DMS53 (cell line): ENCODE measurements at places on chromosomes 6 and 20.

DNA sequence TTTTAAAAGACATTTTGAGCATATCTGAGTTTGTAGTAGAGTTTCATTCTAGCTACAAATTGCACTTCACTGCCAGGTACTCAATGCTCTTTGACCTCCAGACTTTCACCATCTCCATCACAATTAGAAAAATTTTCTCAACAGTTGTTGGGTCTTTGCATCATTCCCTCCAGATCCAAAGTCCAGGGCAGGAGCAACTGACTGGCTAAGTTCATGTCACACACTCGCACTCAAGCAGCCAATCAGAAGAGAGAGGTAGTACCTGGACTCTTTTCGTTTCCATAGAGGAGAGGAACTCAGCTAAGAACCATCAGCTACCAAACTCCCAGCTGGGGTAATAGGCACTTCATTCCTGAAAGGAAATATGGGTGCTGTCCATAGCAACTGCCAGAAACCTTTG is 9.0 kb downstream of the SPINT3 start:
- no peak for DNase-seq

GRCh38 chr6:7304821-7305220 is 8.2 kb downstream of the SSR1 start:
- DNase-seq, result no peak

DNA sequence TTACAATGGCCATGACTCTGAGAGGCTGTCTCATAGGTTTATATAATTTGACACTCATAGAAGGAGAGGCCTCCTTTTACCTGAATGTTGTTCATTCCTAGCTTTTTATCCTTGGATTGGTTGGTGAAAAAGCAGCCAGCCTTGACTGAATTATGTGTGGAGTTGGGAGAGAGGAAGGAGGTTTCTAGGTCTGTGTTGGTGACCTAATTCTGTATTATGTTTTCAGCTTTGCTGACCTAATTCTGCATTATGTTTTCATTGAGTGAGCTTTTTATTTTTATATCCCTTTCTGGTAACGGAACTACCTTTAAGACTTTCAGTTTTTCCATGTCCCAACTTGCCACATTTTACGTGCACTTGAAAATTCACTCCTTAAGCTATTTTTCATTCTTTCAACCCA is 59.1 kb upstream of the RNF144B start:
- no peak for DNase-seq

DNA sequence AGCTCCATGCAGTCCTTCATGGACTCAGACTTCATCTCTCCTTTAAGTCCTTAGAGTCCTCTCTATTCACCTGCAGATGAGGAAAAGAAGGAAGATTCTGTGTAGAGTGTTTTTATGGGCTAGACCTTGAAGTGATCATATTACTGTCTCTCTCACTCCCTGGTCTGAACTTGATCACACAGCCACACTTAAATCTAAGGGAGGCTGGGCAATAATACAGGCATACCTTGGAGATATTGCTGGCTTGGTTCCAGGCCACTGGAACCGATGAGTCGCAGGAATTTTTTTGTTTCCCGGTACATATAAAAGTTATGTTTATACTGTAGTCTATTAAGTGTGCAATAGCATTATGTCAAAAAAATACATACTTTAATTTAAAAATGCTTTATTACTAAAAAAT is 59.2 kb upstream of the FOXO3 start:
- DNase-seq, result peak; percentile 5

DNA sequence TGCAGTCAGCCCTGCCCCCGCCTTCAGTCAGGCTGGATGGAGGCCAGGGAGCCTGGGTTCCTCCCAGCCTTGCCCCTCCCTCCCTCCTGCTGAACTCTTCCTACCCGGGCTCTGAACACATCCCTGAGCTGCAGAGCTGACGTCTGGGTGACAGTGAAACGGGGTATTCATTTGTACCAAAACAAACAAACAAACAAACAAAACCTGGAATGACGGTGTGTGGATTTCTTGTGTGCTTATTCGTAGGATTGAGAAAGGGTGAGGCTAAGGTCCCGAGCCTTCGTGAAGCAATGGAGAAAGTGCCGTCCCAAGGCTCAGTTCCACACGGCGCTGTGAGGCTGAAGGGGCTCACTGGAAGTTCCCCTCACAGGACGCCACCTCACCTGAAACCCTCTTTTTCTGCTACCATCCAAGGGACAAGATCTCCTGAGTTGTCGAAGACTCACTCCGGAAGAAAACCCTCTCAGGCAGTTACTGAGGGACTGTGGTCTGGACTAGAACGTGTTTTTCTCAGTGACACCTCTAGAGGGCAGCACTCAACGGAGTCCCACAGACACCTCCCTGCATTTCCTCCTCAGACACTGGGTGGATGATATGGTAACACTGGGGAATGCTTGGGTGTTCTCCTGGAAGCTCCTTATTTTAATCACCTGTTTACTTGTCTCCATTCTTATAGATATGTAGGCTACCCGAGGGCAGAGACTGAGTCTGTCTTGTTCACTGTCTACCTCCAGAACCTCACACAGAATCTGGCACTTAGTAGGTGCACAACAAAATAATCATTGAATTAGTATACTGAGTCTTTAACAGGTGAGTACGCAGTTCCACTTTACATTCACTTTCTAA is 27.3 kb downstream of the GSTA3 start:
- DNase-seq, result peak; percentile 89

DNA sequence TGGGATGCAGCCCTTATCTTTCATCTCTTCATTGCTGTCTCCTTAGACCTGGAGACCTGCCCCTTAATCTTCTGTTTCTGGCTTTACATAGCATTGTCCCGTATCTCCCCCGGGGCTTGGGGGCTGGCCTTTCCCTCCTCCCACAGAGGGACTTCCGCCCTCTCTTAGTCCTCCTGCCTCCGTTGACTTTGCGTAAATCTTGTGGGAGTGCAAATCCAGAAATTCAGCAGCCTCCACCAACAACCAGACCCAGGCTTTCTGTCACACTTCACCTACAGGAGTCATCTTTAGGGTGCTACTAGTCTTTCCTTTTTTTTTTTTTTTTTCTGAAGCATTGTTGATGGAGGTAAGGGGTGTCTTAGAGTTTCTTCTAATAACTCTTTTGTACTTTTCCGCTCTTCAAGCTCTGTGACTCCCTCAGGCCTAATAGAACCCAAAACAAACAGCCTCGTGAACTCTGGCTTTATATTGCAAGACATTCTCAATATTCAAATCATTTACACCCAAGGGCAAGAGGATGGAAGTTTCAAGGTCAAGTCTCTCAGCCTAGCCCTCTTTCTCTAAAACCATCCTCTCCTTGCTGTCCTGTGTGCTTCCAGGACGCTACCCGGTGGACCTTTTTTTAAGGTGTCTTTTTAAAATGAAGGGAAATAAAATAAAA is 66.2 kb downstream of the RREB1 start:
- DNase-seq, result no peak

GRCh38 chr6:90818163-90818562 is 231.3 kb upstream of the MAP3K7 start:
- no peak for DNase-seq

DNA sequence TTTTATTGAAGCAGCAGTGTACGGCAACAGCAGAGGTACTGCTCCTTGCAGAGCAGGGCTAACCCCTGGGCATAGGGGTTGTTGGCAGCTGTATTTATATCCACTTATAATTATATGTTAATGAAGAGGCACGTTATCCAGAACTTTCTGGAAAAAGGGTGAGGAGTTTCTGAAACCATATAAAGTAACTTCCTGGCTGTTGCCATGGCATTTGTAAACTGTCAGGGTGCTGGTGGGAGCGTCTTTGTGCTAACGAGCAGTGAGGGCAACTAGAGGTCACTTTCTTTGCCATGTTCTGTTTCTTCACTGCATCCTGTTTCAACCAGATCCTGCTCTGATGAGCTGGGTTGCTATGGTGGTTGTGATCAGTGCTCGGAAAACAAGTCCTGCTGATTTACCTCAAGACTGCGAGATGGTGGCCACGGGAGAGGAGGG is 11.1 kb upstream of the ARFGEF2 start:
- peak; percentile 30 for DNase-seq

GRCh38 chr6:15048367-15048766 is 197.5 kb upstream of the JARID2 start:
- DNase-seq, result no peak

- no peak for DNase-seq
Measured at GRCh38 chr20:25008388-25009217, 16.1 kb upstream of the APMAP start.

DNA sequence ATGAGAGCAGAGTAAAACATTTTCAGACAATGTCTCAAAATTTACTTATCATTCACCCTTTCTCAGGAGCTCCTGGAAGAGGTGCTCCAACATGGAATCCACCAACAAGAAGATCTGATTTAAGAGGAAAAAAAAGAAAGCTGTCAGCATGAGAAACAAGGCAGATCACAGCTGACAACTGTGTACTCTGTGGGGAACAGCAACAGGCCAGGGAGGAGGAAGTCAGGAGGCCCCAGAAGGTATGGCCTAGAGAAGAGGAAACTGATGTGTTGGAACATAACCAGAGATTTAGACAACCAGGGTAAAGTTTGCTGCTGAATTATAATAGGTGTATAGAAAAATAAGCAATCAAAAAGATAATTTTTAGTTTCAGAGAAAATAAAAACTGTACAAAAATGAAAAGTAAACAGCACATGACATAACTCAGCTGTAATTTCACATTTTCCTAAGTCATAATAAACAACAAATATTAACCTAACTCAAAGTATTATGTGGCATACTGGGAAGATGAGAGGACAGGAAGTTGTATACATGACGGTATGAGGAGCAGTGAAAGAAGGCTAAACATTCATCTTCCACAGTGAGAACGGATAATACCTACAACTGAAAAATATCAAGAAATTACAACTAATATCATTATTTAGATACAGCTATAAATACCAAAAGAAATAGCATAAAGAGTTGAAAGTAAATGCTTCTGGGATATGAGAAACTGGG is 113.6 kb upstream of the EMILIN3 start:
- DNase-seq, result peak; percentile 58

DNA sequence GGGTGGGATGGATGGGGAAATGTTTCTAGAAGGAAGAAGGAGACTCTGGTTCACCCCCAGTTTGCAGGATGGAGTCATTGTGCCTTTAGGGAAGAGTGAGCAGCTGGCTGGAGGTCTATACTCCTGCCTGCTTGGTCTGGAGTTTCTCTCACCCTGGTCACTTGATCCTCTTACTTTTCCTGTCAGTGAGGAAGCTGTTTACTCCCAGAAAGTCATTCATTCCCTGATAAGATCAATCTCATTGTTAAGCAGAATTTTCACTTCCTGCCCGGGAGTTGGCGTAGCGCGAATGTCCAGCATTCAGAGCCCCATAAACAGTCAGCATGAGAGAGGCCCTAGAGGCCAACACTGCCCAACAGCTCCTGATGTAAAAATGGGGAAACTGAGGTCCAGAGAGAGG is 70.4 kb upstream of the SIRPA start:
- DNase-seq, result no peak

DNA sequence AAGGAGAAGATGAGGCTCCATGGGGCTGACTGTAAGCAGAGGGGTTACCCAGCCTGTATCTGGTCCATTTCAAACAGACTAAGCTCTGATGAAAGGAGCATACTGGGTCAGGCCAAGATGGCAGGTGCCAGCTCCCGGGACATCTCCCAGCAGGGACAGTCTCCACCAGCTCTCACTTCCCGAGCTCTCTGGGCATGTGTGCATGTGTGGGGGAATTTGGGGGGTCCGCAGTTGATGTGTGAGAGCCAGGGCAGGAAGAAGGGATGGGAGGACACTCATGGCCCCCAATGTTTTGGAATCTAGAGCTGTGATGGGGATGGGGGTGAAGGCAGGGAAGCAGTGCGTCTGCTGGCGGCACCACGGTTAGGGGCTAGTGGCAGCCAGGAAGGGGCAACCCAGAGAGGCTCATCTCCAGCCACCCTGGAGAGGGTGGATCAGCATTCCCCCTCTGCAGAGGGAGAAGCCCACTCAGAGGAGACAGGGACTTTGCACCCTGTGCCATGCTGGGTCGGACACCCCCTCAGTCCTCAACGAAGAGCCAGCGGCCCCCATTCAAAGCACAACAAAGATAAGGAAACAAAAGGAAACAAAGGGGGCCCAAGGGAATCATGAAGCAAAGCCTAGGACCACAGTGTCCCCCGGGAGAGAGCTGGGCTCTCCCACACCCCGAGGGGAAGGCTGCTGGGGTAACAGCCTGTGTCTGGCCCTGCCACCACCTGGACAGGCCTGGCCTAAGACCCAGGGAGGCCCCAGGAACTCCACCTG is 52.4 kb downstream of the DSTN start:
- DNase-seq, result no peak

DNA sequence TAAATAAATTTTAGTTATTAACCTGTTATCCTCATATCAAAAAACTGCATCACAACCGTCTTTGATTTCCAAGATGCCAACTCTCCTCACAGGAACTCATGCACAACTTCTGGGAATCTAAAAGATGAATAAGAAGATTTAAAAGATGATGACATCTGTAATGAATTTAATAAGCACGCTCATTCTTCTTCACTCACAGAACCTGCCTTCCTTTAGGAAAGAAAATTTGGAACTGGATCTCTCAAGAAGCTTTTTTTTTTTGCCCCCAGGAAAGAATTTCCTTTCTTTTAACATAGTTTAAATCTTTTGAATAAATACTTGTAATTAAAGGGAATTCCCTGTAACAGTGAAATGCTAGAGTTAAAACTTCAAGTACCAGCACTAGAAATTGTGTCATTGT is 161.5 kb downstream of the HIVEP2 start:
- DNase-seq, result no peak

DNA sequence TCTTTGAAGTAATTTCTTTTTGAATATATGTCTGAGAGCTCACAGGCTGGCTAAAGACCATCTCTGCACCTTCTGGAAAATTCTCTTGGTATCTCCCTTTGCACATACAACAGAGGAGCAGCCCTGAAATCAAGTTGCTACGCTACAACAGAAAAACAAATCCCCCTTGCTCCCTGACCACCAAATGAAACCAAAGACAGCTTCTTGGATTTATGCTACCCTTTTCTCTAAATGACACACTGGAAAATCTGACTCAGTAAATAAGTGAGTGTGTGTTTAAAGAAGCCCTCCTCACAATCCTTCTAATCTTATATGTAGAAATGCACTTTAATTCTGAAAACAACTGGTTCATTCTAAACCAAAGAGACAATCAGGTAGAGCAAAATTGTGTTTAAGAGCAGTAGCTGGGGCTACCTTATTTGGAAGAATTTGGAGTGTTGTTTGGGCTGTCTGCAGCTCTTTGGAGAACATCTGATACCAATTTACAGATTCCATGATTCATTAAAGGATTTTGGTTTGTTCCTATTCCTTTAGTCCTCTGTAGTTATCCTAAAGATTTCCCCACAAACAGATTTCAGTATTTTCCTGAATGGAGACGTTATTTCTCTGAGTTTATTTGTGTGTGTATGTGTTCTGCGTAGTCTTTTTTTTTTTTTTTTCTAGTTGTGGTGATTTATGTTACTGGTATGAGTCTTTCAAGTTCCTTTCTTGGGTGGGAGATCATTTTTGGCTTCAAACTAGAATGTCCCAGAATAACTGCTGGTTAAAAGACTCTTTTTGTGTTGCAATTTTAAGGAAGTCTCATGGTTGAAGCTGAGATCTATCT is 36.4 kb upstream of the UTRN start:
- no peak for DNase-seq

GRCh38 chr20:10568032-10568431 is 105.8 kb downstream of the JAG1 start:
- DNase-seq, result peak; percentile 14

- DNase-seq, result no peak
Measured at GRCh38 chr6:34147906-34148630, 2.2 kb upstream of the GRM4 start.

GRCh38 chr6:100538086-100538485 is 73.4 kb upstream of the SIM1 start:
- DNase-seq, result no peak

- DNase-seq, result no peak
Measured at GRCh38 chr6:130222775-130223174, at the start of gene SAMD3. Gene SAMD3 (minus strand): TSS chr6:130222951. CDS start chr6:130215273, 7,678 bp downstream.
